ENCODE measurements at places on chromosomes 4 and X.

DNA sequence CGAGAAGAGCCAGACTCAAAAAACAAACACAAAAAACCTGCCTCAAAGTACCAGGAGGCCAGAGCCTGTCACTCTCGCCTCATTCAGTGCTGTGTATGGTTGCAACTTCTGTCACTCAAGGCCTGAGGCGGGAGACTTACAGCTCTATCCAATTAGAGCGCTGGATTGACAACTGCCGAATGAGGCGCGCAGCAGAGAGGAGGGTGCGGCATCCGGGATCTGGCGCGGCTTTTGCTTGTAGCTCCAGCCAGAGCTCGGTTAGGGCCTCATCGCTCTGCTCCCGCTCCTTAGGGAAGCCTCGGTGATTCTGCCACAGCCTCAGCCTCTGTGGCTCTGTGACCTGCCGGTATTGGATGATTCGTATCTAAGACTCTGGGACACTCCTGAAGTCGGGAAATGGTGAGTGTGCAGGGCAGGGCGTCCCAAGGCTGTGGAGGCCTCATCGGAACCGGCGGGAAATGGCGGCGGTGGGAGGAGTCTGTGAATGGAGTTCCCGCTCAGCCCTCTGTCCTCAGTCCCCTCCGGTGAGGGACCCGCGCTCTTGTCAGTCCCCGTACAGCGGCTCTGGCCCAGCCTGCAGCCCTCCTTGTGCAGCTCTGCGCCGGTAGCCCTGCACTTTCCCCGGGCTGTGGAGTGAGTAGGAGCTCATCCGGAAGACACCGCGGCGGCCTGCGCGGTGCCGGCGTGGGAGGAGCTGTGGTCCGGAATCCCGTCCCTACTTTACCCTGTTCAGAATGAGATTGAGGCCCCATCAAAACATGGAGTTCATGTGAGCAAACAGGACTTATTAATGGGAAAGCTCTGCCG lies at the start of gene ZNF718:
Gene ZNF718 (plus strand): TSS at position 227 of the 807 bp plus-strand sequence. CDS start 170 bp downstream, at position 397.
- peaks cover 8% of the 10 kb centered on the region for H3K36me3 ChIP-seq
- DNase-seq = peak; percentile 94
- H3K27me3 ChIP-seq = no peaks in the 10 kb centered on the region
- peak within 1 kb of the TSS; percentile 92 for H3K27ac ChIP-seq
- H3K4me3 ChIP-seq = peak within 1 kb of the TSS; percentile 98

DNA sequence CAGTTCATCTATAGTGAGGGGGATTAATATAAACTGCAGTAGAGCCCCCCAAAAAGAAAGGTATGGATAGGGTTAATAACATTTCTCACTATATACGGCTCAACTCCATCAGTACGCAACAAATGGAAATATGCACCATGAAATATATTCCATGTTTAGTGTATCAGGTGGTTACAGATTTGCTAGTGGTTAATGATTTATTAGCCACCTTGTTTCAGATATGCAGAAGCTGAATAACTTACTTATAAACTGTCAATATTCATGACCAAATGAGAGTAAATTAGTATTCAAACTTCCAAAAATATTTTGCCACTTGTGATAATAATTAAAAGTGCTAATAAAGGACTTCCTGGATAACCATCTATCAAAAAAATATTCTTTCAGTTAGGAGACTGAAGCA lies 14.8 kb downstream of the AMTN start:
- DNase-seq = no peak
- H3K36me3 ChIP-seq = no peaks in the 10 kb centered on the region
- H3K4me1 ChIP-seq = no peaks in the 10 kb centered on the region
- H3K27ac ChIP-seq = no peak overlapping the region

DNA sequence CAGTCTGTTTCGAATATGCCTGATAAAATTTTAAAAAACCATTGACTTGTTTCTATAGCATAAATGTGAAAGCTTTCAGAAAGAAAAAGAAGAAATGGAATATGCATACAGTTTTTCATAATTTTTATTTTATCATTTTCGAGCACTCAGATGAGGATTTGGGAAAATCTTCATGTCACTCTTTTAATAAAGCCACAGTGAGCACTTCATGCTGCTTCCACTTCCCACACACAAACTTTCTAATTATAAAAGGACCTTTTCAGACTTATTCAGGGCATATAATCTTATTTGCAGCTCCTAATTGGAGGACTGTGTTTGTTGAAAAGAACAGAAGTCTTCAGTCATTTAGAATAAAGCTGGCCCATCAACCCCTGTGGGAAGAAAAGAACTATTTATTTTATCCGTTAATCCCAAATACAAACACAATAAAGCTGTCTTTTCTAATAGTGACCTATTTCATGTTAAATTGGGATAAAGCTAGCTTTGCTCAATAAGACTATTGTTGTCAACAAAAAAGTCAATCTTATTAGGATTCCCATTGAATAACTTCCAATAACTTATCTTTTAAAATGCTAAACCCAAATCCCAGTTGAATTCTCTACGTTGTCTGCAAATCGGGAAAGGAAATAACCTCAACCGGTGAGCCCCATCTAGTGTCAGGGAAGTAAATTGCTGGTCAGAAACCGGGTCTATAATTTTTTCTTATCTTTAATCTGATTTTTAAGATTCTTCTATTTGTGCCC lies 211.5 kb downstream of the PDGFRA start:
- H3K4me1 ChIP-seq = no peaks in the 10 kb centered on the region
- H3K27ac ChIP-seq = no peak overlapping the region
- H3K27me3 ChIP-seq = peaks cover 1% of the 10 kb centered on the region

- no peak overlapping the region for H3K4me3 ChIP-seq
- H3K27me3 ChIP-seq = no peaks in the 10 kb centered on the region
- H3K4me1 ChIP-seq = no peaks in the 10 kb centered on the region
- H3K27ac ChIP-seq = no peak overlapping the region
- no peak for DNase-seq
Observed at GRCh38 chr4:105399532-105400161, 74.2 kb downstream of the PPA2 start.

- H3K4me3 ChIP-seq = no peak overlapping the region
- peaks cover 4% of the 10 kb centered on the region for H3K4me1 ChIP-seq
- no peaks in the 10 kb centered on the region for H3K27me3 ChIP-seq
- H3K27ac ChIP-seq = no peak overlapping the region
- no peaks in the 10 kb centered on the region for H3K36me3 ChIP-seq
Observed at GRCh38 chr4:47442980-47443379, 20.5 kb downstream of the COMMD8 start.

DNA sequence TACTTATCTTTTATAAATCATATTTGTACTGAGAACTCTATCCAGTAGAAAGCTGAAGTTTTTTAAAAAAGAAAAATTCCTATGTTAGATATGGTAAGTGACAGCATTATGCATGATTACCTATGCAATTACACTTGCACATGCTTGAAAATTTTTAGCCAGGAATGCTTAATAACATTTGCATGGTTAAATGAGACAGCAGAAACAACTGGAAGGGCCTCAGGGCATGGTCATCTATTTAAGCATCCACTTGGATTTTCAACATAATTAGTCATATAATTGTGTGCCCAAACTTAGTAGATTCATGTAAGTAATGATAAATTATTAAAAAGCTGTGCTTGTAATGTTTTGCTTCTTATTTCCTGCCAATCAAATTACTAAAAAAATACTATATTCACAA lies 151.9 kb downstream of the TTC29 start:
- no peaks in the 10 kb centered on the region for H3K36me3 ChIP-seq
- no peaks in the 10 kb centered on the region for H3K27me3 ChIP-seq
- H3K4me1 ChIP-seq = no peaks in the 10 kb centered on the region

GRCh38 chr4:119307606-119308005 lies 14.3 kb downstream of the FABP2 start:
- H3K4me1 ChIP-seq = no peaks in the 10 kb centered on the region
- H3K27me3 ChIP-seq = no peaks in the 10 kb centered on the region
- DNase-seq = no peak
- H3K27ac ChIP-seq = no peak overlapping the region
- H3K36me3 ChIP-seq = no peaks in the 10 kb centered on the region

- H3K4me1 ChIP-seq = peaks cover 7% of the 10 kb centered on the region
- no peaks in the 10 kb centered on the region for H3K36me3 ChIP-seq
- H3K27me3 ChIP-seq = no peaks in the 10 kb centered on the region
- peak overlapping the region; percentile 48 for H3K4me3 ChIP-seq
- peak overlapping the region; percentile 44 for H3K27ac ChIP-seq
Observed at GRCh38 chr4:121711263-121712000, 14.7 kb upstream of the ANXA5 start.

DNA sequence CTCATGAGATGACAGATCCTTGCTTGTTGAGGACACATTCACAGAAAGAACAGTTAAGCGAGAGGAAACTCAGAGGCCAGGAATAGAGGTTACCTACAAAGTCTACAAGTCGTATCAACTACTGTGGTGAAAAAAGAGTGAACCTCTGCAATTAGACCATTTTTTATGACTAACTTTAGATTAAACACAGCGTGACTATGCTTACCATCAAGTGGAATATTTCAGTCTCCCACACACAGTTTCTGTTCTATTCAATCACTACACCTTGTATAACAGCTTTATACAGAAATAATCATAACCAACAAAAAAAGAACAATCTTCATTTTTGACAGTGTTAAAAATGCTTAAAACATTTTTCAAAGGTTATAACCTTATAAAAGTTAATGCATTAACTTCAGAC lies 46.6 kb downstream of the ADAMTS3 start:
- H3K36me3 ChIP-seq = no peaks in the 10 kb centered on the region
- H3K27ac ChIP-seq = no peak overlapping the region
- H3K4me1 ChIP-seq = no peaks in the 10 kb centered on the region

DNA sequence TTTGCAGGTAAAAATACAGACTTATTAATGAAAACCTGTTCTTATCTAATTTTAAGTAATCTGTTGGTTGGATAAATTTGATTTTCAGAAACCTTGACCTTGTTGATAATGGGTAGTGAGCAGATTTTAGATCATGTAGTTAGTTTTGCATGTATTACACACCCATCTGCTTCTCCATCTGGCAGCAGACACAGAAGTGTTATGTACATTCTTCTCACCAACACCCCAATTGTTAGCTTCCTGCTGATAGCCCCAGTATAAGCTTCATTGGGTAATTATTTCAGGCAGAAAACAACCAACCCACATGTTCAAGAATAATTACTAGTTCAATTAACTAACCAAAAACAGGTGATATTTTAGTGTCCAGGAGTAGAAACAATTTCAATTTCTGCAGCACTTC lies 1740.5 kb upstream of the AGA start:
- H3K36me3 ChIP-seq = peaks cover 6% of the 10 kb centered on the region
- H3K4me1 ChIP-seq = no peaks in the 10 kb centered on the region
- no peak for DNase-seq
- no peaks in the 10 kb centered on the region for H3K27me3 ChIP-seq

GRCh38 chr4:144582975-144583374 lies 63.0 kb upstream of the HHIP start:
- H3K27ac ChIP-seq = no peak overlapping the region
- no peak for DNase-seq
- H3K36me3 ChIP-seq = no peaks in the 10 kb centered on the region
- H3K4me3 ChIP-seq = no peak overlapping the region

- DNase-seq = no peak
- H3K4me3 ChIP-seq = no peak overlapping the region
- H3K27ac ChIP-seq = no peak overlapping the region
- H3K36me3 ChIP-seq = no peaks in the 10 kb centered on the region
- H3K4me1 ChIP-seq = no peaks in the 10 kb centered on the region
Observed at GRCh38 chr4:47068986-47069385, 37.6 kb downstream of the GABRB1 start.

DNA sequence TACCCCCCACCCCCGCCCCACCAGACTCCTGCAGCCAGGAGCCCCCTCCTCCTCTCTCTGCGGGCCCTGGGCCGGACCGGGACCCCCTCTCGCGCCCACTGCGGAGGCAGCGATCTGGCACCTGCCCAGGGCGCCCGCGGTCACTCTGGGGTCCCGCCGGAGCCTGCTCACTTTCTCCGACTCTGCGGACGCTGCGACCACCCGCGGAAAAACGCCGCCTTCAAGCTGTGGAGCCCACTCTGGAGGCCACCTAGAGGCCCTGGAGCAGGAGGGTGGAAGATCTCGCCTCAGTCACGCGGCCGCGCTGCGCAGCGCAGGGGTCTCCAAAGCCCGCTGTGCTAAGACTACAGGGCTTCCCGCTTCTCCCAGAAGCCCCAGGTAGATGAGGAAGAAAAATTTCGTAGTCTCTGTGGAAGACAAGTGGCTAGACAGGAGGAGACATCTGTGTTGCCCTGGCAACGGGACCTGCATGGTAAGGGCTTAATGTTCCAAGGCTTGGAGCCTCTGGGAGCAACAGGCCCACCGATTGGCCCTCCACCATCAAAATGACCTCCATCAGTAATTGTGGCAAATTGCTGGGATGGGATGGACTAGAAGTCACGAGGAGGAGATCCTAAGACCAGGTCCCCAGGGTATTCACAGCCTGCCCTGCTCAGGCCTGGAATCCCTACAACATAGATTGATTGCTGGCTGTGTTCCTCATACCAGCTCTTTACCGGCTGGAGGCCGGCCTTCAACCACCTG lies at the start of gene PNMA6F:
Gene PNMA6F (minus strand): TSS at position 387 of the 744 bp plus-strand sequence. CDS start 1,093 bp downstream, outside the sequence.
- H3K27me3 ChIP-seq = no peaks in the 10 kb centered on the region
- no peaks in the 10 kb centered on the region for H3K36me3 ChIP-seq
- H3K4me1 ChIP-seq = no peaks in the 10 kb centered on the region
- no peak within 1 kb of the TSS for H3K27ac ChIP-seq

- H3K27me3 ChIP-seq = no peaks in the 10 kb centered on the region
- no peak overlapping the region for H3K4me3 ChIP-seq
- no peak for DNase-seq
Observed at GRCh38 chrX:13418126-13419097, 98.6 kb upstream of the ATXN3L start.

DNA sequence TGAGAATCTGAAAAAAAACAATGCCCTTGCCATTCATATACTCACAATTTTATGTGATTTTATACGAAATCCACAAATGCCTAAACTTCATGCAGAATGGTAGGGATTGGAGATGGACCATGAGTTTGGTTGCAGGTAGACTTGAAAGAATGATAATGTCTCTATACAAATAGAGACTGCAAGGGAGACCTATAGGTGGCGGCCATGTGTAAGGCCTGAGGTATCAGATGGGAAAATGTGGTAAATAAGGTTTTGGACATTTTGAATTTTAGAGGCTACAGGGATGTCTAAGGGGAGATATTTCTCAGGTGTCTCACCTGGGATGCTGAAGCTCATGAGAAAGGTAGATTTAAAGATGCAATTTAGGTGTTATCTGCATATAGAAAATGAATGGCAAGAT lies 78.0 kb downstream of the GABRB1 start:
- no peak overlapping the region for H3K4me3 ChIP-seq
- no peaks in the 10 kb centered on the region for H3K27me3 ChIP-seq
- no peak for DNase-seq
- H3K27ac ChIP-seq = no peak overlapping the region
- H3K4me1 ChIP-seq = no peaks in the 10 kb centered on the region
- no peaks in the 10 kb centered on the region for H3K36me3 ChIP-seq

GRCh38 chrX:136823175-136823574 lies 42.4 kb upstream of the ARHGEF6 start:
- no peaks in the 10 kb centered on the region for H3K36me3 ChIP-seq
- no peak for DNase-seq
- no peaks in the 10 kb centered on the region for H3K4me1 ChIP-seq
- no peak overlapping the region for H3K4me3 ChIP-seq

Measured in H1 (cell line).